Endothelial cell (in vitro differentiated cells): ENCODE measurements at places on chromosomes 12 and 14.

DNA sequence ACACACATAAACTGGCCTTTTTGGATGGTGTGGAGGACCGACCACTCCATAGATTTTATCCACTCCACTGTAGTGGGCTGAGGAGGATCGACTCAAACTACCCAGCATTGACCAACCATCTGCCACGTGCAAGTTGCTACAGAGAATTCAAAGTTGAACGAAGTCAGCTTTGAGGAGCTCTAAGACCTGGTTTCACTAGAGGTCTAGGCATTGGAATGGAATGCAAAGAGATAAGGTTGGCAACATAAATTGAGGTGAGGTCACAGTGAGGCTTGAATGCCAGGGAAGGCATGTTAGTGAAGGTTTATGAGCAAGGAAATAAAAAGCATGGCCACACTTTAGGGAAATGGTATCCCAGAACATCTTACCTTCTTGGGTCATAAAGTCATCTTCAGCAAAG lies 14.5 kb downstream of the VWF start:
- no peak for DNase-seq

DNA sequence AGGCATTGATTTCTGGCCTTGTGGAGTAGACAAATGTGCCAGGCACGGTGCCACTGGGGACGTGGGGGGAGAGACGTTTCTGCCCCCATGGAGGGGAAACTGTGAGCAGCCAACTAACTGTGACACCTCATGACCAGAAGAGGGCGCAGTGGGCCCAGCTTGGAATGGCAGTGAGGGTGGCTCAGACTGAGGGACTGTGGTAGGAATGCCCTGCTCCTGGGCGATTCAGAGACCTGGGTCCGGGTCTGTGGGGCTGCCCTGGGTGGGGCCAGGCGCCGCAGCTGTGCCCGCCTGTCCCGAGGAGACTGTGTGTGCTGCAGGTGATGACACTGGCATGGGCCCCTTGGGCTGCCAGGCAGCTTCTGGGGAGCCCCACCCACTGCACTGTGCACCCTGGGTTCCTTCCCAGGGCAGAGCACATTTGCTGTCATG lies 60.6 kb downstream of the SLC25A47 start:
- peak; percentile 81 for DNase-seq

DNA sequence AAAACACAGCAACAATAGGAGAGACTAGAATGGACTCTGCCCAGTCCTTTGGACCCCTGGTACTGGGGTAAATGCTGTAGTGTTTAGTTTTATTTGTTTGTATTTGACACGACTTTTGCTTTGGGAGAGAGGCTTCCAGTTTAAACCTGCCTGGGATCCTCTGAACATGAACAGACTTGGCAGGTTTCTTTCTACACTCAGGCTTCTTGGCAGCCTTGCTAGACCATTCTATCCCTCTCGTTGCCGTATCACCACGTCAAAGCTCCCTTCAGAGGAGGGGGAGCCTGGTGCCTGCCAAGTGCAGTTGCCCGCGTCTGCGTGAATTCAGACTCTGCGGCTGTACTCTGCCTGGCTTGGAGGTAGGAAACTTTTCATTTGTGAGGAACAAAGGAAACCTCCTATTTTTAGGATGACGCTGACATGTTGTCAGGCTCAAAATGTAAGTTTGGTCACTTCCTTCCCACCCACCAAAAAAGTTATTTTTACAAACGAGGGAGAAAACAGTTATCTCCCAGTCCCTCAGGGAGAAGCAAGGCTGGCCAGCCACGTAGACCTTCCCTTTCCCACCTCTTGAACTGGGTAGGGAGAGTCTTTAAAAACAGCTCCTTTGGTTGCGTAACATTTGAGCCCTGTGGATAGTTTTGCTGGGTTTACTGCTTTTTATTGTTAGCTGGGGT lies 25.9 kb downstream of the CD9 start:
- DNase-seq: no peak

DNA sequence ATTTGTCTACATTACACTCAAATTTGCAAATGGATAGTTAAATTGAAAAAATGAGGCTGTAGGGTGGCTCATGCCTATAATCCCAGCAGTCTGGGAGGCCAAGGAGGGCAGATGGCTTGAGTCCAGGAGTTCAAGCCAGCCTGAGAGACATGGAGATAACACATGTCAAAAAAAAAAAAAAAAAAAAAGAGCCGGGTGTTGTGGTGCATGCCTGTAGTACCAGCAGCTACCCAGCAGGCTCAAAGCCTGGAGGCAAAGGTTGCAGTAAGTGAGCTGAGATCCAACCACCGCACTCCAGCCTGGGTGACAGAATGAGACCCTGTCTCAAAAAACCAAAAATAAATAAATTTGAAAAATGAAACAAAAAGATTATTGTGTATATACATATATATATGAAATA lies 119.9 kb upstream of the MGAT4C start:
- DNase-seq: no peak

GRCh38 chr12:65278576-65279368 lies at the start of gene MSRB3:
Gene MSRB3 (plus strand): TSS chr12:65278683. CDS start chr12:65308580, 29,897 bp downstream.
- DNase-seq: peak; percentile 73

DNA sequence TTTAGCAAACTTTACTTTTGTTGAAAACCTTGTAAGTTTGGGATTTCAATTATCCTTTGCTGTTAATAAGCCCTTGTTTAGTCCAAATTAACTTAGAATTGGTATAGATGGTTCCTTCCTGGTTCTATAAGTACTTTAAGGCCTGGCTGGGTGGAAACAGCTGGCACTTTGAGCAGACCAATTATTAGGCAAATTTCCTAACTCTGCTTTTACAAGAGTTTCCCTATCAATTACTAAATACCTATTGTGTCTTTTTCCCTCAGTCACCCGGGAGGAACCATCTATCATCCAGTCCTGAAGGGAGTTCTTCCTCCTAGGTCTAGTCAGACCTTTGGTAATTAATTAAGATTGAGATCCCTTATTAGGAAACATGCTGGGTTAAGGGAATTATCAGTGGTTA lies 138.0 kb downstream of the SLC38A6 start:
- no peak for DNase-seq

DNA sequence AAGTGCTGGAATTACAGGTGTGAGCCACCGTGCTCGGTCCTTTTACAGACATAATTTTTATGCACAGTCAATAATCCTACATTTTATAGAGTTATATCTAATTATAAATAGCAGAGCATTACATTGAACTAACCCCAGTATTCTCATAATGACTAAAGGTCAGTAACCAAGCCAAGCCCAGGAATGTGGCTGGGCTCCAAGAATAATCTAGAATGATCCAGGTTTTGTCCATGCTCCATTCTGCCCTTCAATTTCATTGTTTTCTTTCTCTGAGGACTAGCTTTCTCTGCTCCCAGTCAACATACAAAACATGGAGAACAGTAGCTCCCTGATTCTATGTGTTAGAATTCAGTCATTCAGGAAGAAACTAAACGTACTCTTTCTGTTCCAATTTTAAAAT lies 92.1 kb upstream of the KRR1 start:
- DNase-seq: no peak

GRCh38 chr12:31390991-31391390 lies 65.0 kb upstream of the SINHCAF start:
- no peak for DNase-seq

DNA sequence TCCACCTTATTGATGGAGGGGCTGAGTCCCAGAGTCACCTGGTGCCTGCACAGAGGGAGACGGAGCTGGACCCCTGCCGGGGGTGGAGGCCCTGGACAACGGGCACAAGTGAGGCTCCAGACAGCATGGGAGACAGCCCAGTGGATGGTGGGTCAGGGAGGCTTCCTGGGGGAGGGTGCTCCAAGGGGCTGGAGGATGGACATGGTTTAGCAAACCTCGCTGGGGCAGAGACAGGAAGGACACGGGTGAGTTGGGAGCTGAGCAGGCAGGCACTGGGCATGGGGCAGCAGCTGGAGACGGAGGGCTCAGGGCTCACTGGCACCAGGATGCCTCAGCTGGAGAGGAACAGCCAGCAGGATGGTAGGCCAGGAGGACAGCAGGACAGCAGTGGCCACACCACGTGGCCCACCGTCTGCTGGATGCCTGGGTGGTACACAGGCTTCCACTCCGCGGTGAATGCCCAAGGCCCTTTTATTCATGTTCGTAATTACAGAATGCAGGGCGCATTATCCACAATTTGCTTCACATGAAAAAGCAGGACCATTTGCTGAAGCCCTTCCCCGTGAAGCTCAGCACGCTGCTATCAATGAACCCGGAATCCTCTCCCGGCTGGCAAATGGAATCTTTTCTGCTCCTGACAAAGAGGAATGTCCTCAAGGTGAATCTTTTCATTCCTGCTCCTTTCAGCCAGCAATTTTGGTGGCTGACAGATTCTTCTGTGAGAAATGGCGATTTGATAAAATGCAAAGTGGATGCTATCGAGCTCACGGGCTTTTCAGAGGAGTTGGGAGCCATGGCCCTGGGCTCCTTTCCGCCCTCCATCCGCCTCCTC lies 138.1 kb upstream of the C14orf180 start:
- DNase-seq: no peak

DNA sequence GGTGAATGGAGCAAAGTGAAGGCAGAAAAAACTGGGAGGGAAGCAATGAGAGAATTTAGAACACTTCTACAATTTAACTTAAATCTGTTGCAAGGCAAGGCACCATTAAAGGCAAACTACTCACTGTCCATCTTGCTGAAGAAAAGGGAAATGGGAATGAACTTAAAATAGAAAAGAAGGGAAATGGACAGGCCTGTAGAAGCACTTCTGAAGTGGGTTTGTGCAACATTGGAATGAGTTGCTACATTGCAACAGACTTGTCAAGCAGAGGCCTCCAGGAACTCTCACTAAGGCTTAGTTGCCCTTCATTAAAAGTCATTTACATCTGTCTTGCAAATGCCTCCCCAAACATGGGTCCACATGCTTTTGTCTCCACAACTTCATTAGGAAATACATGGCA lies 13.7 kb upstream of the OR10AD1 start:
- no peak for DNase-seq

GRCh38 chr14:99472937-99473336 lies 7.7 kb downstream of the SETD3 start:
- DNase-seq: no peak

GRCh38 chr14:39733741-39734140 lies 301.5 kb upstream of the FBXO33 start:
- no peak for DNase-seq

DNA sequence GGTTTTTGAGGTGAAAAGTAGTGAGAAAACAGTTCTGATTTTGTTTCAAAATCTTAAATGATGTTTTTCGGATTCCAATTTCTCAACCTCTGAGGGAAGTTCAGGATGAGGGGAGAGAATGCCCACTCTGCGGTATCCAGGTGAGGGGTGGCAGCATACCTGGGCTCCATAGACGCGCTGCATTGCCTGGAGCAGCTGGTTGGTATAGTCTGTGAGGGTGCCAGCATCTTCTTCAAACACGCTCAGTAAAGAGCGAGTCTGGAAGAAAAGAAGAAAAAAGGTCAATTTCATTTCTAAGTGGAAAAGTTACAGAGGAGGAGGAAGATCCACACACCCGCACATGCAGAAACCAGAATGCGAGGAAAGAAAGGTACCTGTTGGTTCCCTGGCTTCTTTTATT lies 7.0 kb downstream of the APPL2 start:
- no peak for DNase-seq

DNA sequence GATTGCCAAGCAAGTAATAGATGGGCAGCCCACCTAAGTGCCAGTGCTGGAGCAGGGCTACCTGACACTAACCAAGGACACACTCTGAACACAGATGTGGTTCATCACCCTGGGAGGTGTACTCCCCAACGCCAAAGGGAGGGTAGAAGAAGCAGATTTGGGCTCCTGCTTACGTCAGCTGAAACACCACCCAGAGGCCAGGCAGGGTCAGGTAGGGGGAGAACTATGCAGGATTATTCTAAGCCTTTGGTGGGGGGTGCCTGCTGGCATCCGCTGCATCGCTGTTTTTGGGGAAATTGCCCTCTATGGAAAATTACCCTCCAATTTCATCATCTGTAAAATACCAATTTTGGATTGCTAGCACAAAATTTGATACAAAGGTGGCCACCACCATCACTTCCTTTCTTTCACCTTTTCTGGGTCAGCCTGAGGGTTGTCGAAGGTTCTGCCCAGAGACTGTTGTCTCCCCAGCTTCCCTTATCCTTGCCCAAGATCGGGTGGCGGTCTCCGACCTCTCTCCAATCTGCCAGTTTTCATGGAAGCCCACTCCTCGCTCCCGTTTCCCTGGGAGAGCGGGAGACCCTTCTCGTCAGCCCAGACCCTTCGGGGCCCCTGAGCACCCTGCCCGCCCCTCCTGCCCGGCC lies 535 bp downstream of the BIN2 start:
- DNase-seq: no peak

- no peak for DNase-seq
Observed at GRCh38 chr12:45637242-45637641, 92.3 kb upstream of the ARID2 start.

- no peak for DNase-seq
Observed at GRCh38 chr12:52151153-52151836, 40.5 kb downstream of the KRT80 start.

DNA sequence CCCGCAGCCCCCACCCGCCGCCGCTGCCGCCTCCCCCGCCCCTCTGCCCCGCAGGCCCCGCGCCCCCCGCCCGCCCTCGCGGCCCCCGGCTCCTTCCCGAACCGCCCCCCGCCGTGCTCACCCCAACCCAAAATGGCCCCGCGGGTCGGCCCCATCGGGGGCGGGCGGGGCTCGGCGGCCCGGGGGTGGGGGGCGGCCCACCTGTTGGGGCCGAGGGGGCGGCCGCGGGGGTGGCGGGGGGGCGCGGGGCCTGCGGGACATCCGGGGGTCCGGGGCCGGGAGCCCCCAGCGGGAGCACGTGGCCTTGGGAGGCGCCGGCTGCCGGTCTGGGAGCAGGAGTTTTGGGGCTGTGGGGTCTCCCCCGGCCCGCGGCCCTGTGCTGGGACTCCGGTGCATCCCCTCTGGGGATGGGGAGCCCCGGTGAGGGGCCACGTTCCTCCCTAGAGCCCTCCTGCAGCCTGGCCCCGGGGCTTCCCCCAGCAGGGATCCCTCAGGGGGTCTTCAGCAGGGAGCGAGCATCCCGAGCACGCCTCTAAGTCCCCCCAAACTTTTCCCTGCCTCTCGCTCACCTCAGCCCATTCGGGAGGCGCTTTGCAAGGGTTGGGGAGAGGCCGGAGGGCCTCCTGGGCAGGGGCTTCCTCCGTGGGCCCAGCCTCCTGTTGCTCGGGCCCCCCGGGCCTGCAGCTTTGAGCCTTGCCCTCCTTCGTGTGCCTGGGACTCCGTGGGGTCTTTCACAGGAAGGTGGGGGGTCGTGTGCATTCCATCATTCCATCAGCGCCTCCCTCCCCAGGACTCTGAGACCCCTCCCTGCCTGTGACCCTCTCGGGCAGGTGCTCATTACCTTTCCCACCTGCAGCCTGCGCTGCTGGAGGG lies 710 bp downstream of the MTA1 start:
- no peak for DNase-seq

- DNase-seq: no peak
Observed at GRCh38 chr14:54052696-54053385, 96.2 kb upstream of the BMP4 start.

DNA sequence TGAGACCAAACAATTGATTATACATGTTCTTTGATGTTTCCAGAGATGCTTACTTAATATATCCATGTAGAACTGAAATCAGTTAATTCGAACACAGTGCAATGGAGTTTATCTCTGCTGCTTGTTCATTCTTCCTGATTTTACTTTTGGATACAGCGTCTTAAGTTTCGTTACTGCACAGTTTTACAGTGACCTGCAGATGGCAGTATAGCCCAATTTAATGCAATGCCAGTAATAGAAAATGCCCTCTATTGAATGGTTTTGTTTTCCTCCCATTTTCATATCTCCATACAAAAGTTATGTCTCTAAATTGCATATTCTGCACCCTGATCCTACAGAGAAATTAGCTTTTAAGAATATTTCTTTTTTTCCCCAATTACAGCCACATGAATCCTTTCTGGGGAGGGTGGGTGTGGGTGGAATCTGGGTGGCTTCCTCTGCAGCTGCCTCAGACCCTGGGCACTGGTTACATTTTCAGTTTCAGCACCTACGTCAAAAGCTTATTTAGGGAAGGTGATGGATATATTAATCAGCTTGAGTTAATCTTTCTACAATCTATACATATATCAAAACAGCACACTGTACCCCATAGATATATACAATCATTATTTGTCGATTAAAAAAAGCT lies 101.1 kb upstream of the DCD start:
- peak; percentile 34 for DNase-seq
